ENCODE measurements at places on chromosomes 1 and 21.
A peak's percentile ranks its signal among the peaks of the same experiment; 100 is the strongest.

GRCh38 chr1:68229650-68230483, 2.5 kb downstream of the WLS start:
- peak; percentile 50 for DNase-seq

DNA sequence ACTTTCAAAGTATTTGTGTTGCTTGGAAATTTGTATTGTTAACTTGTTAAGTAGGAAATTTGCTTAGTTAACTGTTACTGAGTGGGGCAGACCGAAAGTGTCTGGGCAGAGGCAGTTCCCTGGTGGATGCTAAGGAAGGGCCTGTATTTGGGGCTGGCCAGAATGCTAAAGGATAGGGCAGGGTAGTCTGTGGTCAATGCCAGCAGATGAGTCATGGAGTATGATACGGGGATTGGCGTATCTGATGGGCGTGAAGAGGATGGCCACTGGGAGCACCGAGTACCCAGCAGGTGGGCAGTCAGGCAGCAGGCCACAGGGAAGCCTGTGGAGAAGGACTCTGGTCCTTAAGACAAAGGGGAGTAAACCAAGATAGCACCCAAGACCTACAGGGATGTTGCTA, 46.6 kb upstream of the SCAF4 start:
- DNase-seq, result no peak

DNA sequence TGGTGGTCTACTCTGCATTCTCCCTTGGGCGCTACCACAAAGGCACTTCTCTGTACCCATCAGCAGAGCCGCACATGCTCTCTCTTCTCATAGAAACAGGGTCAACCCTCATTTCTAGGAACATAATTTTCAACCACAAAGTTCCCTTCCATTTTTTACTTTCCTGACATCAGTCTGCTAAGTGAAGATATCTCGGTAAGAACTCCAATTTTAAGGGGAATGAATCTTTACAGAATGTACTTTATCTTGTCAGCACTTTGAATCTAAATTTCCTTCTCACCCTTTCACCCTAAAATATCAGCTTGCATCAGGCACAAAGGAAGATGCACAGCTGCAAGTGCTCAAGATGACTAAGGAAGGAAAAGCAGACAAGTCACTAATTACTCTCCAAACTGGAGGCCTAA, 545.9 kb downstream of the SMYD3 start:
- DNase-seq, result no peak

GRCh38 chr1:8825985-8826481, 8.6 kb upstream of the RERE start:
- no peak for DNase-seq

DNA sequence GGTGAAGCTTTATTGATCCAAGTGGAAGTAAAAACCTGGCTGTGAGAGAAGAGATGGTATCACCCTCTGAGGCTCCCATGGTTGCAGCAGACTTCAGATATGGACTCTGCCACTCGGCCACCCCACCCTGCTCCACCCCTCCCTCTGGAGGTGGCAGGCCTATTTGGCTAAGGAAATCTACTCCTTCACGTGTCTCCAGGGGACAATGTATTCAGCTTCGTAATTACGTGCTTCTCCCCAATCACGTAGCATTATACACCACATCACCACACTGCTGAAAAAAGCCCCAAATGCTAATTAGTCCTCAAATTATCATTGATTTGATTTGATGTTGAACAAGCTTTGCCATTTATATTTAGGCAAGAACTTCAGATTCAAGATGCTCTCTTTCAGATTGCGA, 220.7 kb downstream of the OMA1 start:
- no peak for DNase-seq

DNA sequence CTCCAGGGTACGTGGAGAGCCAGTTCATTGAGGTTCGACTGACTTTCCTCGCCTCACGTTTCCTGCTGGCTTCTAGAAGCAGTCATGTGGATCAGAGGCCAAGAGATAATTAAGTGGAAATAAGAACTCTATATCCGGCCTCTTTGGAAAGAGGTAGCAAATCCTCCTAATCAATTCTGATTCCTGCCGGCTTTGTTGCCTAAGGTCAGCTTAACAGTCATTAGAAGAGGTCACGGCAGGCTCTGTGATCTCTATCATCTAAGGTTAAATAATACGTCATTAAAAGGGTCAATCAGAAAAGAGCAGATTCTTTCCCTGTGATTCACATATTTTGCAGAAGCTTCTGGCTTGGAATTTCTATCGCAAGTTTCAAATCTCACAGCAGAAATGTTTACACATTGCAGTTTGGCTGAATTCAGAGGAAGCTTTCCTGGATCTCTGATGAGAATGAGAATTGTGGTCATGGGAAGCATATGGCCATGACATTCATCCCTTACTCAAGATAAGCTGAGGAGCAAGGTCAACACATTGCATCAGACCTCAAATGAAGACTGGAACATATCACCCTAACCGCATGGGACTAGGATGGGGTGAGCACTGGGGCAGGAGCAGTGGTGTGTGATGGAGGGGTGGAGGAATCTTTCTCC, 189.4 kb downstream of the PBX1 start:
- no peak for DNase-seq

DNA sequence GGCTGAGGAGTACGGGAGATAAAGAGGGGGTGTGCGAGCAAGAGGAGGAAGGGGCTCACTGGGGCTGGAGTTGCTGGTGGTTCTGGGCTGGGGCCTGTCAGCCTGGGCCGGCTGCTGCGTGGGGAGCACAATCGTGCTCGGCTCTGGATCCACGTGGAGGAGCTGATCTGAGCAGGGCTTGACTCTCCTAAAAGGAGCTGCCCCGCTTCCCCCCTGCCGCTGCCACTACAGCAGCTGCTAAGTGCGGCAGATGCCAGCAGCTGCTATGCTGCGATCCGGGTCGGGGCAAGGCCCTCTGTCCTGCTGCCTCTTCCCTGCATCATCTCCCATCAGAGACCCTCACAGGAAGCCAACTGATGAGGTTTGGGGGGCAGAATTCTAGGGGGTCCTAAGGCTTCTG, 165.9 kb downstream of the PCBP3 start:
- no peak for DNase-seq

DNA sequence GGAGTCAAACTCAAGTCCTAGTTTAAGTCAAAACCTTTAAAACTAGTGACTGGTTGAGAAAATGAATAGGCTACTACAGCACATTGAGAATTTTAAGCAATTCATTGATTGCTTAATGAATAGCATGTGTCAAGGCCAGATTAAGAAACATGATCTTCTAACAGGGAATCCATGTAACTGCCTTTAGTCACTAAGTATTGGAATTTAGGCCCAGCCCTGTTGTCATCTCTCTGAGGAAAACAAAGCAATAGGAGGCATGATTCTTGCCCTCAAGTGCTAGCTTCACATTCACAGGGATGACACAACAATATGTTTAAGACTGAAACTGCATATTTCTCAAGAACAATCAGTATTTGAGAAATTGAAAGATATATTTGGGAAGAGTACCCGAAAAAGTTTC, 70.0 kb upstream of the PTGS2 start:
- DNase-seq, result no peak

DNA sequence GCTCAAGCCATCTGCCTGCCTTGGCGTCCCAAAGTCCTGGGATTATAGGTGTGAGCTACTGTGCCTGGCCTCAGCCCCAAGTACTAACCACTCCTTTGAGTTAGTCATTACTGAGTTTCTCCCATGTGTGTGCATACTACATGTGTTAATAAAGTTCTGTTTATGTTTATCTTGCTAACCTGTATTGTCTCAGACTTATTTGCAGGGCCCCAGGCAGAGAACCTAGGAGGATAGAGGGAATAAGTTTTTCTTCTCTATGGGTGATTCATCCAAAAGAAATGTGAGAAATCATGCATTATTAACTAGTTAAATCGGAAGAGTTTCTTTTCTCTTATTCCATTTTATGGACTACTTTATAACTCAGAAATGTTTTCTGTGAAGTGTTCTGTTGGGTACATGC, 203.9 kb upstream of the CACYBP start:
- DNase-seq, result no peak

- DNase-seq, result no peak
Measured at GRCh38 chr1:17617787-17618557, 78.5 kb downstream of the ARHGEF10L start.

DNA sequence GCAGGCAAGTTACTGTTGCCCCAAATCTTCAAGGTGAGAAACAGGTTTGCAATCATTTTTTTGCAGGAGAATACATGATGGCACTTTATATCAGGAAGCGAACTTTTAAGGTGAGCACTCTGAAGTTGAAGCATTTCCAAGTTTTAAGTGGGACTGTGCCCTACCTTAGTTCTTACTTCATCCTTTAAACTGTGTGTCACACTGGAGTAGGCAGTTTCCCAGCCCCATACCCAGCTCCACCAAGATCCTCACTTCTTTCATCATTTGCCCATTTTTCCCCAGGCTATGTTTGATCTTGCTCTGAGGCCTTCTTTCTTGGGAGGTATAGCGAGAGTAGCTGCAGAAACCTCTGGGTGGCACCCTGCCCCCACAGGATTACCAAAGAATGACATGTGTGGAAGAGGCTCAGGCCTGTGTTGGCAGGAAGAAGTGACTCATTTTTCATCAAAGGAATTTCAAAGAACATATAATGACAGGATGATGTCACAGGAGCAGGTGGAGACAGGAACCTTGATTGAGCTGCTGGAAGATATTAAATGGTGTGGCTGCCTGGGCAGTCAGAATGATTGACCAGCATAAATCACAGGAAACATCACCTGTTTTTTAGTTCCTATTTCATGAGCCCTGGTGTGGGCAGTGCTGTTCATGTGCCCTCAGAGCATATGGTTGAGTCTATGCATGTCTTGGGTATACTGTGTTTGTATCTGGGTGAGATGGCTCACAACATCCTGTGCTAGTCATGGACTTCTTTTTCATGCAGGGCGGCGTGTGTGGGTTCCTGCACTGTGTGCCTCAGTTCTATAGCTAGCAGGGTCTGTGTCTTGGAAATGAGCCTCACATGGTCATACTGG, 20.8 kb upstream of the MACF1 start:
- DNase-seq, result no peak

DNA sequence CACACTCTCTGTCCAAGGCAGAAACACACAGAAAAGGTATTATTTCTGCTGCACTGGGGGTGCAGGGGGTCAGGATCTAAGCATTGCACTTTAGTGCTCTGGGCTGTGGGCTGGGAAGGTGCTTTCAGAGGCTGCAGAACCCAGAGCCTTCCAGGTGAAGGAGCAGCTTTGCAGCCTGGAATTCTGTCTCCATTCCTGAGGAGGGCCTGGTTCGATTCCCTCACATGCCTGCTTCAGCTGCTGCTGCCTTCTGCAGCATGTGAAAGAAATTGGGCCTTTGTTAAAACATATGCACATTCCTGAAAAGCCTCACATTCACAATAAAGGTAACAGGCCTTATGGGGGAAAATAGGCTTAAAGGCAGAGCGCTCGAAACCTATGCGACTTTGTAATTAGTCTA, 35.9 kb downstream of the VTCN1 start:
- DNase-seq, result no peak

GRCh38 chr1:229478852-229479251, 29.3 kb downstream of the NUP133 start:
- DNase-seq, result no peak
